ENCODE measurements at places on chromosomes 11 and 22.

- peak; percentile 31 for DNase-seq
Observed at GRCh38 chr22:19909350-19910179, 32.0 kb upstream of the COMT start.

DNA sequence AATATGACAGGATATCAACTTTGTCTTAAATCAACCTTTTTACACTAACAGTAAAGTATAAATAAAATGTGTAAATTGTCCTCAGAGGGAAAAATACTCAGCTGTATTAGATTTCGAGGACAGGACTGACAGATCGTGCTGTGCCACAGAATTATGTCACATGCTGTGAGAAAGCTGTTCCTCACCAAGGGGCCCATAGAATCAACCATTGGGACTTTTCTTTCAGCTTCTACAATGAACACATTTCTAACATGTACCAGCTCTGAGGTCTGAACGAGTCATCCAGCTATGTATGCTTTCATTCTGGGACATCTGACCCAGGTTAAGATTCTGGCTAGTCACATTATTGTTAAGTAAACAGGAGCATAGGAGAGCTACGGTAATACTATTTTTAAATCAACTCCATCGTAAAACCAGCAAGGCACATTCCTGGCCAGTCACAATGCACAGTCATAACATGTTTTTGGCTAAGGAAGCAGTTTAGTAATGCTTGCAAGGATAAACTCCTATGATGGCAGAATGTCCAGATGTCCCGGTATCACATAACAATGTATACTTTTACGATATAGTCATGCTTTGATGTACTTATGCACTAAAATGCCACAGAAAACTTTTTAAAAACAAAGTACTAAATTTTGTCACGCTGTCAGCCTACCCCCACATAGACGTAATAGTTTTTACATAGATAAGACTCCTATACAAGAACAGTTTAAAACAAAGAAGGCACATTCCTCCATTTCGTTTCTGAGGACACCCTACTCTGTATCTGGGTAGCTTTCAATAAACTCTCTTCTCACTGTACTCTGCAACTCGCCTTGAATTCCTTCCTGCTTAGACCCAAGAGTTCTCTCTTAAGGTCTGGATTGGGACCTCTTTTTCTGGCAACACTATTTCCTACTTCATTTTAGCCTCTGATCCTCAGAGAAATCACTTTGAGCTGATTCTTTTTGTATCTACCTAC, 27.4 kb downstream of the ZNF214 start:
- DNase-seq, result peak; percentile 91

- DNase-seq, result no peak
Observed at GRCh38 chr11:70931430-70931829, 320.9 kb downstream of the SHANK2 start.

DNA sequence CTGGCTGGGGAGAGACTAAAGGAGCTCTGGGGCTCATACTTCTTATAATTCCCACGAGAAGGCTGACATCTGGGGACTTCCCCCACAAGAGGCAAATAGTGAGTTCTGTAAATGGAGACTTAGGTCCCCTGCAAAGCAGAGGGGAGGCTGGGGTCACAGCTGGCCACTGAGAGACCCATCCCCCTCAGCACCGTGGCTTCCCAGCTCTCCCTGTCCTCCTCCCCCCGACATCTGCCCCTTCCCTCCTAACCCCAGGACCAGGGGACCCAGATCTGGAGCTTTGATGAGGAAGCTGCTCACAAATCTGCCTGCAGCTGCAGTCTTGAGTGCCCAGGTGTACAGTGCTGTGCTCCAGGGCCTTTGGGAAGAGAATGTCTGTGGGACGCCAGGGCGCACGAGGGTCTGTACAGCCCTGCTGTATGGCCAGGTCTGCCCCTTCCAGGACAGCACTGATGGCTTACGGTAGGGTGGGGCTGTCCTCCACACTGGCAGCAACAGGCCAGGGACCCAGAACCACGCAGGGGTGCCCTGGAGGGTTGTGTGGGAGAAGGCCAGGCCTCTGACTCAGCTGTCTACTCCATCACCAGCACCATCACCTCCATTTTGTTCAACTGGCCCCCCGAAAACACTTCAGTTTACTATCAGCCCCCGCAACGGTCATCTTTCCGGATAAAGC, 1.1 kb downstream of the RGL4 start:
- no peak for DNase-seq

DNA sequence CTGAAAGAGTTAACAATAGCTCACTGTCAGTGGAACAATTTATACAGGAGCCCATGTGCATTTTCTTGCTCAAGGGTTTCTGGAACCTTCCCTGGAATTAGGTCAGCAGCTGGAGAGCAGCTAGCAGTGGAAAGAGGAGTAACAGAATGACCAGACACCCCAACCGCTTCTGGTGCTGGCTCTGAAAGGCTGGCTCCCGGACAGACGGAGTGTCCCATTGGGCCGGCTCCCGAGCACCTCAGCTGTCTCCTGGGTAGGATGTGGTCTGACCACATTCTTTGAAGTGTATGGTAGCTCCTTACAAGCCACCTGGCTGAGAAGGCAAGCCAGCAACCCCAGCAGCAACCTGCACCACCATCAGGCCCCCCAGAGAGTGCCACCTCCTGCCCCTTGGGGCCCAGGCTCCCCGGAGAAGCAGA, 44.7 kb downstream of the ABTB2 start:
- DNase-seq, result no peak

GRCh38 chr22:46117206-46118199, 32.8 kb upstream of the PPARA start:
- no peak for DNase-seq

GRCh38 chr11:79829891-79830290, 389.1 kb upstream of the TENM4 start:
- no peak for DNase-seq

- DNase-seq, result no peak
Observed at GRCh38 chr11:34298871-34299270, 58.9 kb downstream of the ABTB2 start.

DNA sequence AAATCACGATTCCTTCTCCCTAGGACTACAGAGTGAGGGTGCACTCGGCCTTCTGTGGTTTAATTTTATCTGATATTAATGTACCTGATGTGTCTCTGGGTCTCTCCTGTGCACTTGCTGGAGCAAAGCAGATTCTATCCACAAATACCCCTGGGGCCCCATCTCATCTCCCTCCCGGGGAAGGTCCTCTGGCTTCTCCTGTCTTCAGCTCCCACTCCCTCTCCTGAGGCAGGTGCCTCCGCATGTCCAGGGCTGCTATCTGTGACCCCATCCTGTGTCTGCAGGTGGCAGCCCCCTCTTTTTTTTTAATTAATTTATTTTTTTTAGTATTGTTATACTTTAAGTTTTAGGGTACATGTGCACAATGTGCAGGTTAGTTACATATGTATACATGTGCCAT, 558.7 kb downstream of the BRD1 start:
- DNase-seq, result no peak

GRCh38 chr11:9274499-9275258, 9.5 kb upstream of the DENND5A start:
- DNase-seq, result no peak

- no peak for DNase-seq
Observed at GRCh38 chr11:105856954-105857353, 165.1 kb downstream of the MSANTD4 start.

GRCh38 chr11:103936059-103936458, 100.4 kb upstream of the DDI1 start:
- DNase-seq, result no peak

DNA sequence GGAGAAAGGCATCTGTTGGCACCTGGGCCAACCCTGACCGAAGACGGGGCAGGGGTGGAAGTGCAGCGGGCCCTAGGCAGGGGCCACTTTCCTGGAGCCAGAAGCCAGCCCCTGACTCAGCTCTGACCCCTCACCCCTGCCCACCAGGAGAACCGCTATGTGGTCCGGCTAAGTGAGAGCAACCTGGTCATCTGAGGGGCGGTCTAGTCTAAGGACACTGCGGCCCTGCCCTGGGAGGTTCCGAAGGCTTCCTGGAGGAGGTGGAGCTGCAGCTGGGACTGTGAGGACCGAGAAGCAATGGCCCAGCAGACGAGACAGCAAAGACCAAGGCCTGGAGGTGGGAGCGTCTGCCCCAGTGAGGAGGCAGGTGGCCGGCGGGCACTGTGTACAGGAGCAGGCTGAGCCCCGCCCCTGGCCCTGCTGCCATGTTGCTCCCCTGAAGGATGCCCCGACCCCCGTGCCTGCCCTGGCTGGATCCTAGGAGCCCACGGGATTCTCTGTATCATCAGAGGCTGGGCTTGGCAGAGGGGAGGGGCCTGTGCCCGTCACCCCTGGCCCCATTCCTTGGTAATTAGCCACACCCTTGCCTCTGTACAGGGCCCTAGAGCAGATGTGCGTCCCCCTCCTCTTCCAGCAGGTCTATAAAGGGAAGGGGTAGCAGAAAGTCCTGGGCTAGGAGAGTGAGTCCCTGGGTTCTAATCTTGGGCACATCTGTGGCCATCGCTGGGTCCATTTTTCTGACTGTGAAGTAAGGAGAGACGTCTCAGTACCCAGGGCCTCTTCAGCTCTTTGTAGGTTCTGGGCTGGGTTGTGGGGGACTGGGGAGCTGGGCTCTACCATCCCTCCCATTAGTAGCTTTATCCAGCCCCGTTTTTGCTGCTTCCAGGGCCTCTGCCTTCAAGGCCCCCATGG, 19.4 kb downstream of the RELT start:
- no peak for DNase-seq

- DNase-seq, result no peak
Observed at GRCh38 chr22:31491218-31491962, 1.7 kb upstream of the EIF4ENIF1 start.

GRCh38 chr11:118042796-118043195, 34.1 kb upstream of the TMPRSS4 start:
- no peak for DNase-seq

DNA sequence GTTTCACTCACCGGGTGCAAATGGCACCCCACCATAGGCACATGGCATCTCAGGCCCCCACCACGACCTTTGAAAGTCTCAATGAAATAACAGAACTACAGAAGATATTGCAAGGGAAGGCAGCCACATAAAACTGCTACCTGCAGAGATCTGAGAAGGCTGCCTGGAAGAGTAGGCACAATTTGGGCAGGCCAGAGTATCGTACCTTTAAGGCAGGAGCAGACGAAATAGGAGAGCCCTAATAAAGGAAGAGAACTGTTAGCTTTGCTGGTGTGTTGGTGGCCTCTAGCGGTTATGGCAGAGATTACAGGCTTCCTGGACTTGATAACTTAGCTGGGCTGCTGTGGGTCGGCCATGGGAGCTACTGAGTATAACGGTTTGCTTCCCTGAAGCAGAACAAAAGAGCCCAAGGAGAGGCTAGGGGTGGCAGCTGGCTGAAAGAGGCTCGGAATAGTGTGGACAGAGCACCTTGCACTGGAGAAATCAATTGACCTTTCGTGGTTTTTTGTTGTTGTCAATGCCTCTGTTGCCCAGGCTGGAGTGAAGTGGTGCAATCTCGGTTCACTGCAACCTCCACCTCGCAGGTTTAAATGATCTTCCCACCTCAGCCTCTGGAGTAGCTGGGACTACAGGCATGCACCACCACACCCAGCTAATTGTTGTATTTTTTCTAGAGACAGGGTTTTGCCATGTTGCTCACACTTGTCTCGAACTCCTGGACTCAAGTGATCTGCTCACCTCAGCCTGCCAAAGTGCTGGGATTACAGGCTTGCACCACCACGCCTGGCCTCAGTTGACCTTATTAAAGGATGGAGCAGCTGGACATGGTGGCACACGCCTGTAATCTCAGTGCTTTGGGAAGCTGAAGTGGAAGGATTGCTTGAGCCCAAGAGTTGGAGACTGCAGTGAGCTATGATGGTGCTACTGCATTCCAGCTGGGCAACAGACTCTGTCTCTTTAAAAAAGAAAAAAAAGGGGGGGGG, 4.8 kb downstream of the SDF2L1 start:
- no peak for DNase-seq

DNA sequence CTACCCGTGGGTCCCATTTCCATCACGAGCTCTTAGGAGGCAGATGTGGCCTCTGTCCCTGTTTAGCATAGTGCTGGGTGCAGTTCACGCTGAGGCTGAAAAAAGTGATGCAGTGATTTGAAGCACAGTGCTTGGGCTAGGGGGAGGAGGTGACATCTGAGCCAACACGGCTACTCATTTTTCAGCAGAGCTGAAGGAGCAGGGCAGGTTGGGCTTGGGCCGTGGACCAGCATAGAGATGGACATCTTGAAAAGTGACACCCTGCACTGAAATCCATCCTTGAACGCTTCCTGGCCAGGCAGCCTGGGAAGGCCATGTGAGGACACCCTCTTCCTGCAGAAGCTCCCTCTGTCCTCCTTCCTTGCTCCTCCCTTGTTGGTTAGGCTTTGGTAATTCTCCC, 66.4 kb downstream of the ADAMTS15 start:
- DNase-seq, result no peak

DNA sequence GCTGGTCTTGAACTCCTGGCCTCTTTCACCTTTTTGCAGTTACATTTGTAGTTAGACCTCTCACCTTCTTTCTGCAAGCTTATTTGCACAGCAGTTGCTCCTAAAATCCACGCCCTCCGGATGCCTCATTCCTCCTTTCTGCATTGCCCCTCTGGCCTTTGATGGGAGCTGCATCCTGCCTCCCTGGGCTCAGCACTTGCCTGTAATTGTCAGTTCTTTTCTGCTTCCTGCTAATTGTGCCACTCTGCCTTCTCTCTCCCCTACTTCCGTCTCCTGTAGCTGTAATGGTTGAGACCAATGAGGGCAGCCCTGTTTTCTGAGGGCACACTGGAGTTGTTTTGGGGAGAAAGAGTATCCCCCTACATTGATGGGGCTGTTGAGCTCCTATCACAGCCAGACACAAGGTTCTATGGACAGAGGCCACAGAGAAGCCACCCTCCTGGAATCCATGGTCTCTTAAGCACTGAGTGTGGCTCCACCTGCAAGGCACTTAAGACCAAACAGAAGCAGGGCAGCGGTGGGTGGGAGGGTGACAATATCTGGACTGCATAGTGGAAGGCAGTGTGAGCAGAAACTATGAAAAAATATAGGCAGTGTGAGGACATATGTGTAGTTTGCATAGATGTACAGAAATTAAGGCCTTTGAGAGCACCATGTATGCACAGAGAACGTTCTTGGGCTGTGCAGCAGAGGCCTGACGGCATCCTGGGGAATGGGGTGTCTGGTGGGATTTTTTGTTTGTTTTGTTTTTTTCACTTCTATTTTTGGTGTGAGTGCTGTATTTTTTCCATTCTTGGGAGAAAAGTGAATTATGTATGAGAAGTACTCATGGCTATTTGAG, 30.5 kb downstream of the YDJC start:
- DNase-seq, result no peak

DNA sequence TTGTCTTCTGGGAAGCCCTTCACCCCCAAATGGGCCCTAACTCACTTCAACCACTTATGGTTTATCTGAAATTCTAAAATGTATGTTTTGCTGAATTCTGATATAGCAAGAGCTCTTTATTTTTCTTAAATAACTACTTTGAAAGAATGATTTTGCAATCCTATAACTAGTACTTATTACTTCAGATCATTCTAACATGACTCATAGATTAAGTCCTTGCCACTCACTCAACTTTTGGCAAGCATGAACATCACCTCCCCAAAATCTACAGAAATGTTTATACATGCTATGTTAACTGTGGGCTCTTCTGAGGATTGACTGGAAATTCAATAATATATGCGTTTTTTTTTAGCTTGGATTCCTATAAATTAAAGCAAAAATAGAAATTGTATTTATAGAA, 367.4 kb upstream of the FAT3 start:
- no peak for DNase-seq

Measured in non-pigmented ciliary epithelial cell (primary cell).